ENCODE measurements at places on chromosomes 5 and 9.

GRCh38 chr5:168908207-168908606, 329.0 kb upstream of the PANK3 start:
- DNase-seq = no peak

DNA sequence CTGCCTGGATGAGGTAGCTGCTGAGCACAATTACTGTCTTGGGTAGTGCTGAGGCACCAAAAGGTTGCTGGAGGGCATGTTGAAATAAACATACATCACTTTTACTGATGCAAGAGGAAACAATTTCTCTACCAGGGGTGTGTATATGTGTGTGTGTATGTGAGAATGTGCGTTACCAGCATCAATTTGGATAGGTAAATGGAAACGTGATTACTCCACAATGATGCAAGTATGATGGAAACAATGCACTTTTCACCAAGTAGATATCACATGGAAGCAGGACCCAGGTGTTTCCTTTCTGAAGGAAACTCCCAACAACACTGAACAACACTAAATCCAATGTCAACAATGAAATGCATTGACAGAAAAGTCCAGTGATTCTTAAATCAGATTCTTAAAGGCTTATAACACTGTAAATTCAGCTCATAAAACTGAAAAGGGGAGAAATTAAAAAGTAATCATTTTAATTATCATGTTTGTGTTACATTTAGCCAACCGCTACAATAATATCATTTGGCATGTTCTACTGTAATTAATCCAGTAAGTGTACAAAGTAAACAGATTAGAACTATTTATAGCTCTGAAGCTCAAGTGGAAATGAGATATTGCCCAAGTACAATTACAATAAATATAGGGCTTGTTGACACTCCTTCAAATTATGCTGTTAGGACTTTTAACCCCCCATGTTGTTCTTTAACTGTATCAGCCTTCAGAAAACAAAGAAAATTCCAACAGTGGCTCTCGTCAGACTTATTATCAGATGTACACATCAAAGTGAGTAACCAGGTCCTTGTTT, 25.3 kb downstream of the YIPF5 start:
- DNase-seq = no peak

DNA sequence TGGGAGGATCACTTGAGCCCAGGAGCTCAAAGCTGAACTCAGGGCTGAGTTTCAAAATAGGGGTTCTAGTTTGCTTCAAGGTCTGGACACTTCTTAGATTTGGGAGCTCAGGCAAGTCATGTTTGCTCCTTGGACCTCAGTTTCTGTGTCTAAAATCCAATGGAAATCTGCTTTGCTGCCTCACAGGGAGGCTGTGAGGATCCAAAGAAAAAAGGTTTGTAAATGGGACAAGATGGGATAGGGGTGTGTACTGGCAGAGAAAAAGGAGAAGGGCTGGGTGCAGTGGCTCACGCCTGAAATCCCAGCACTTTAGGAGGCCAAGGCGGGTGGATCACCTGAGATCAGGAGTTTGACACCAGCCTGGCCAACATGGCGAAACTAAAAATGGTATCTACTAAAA, 39.6 kb upstream of the SH3PXD2B start:
- no peak for DNase-seq

- DNase-seq = no peak
Measured at GRCh38 chr5:141421489-141421855, 621 bp downstream of the PCDHGA11 start.

DNA sequence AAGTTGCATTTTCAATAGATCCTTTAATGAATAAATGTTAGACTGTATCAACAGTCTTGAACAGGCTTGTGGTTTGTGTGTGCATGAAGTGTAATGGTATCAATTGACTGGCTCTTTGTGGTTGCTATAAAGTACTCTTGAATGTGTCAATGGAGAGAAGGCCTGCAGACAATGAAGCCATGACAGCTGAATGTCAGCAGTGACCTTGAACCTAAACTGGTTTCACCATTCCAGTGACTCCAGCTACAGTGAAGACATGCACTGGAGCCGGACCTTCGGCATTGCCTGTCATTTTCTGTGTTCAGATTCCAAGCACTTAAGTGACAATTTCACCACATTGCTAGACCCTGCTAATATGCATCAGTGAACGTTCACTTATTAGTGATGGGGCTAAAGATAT, 276.0 kb upstream of the TMEM161B start:
- DNase-seq = no peak

DNA sequence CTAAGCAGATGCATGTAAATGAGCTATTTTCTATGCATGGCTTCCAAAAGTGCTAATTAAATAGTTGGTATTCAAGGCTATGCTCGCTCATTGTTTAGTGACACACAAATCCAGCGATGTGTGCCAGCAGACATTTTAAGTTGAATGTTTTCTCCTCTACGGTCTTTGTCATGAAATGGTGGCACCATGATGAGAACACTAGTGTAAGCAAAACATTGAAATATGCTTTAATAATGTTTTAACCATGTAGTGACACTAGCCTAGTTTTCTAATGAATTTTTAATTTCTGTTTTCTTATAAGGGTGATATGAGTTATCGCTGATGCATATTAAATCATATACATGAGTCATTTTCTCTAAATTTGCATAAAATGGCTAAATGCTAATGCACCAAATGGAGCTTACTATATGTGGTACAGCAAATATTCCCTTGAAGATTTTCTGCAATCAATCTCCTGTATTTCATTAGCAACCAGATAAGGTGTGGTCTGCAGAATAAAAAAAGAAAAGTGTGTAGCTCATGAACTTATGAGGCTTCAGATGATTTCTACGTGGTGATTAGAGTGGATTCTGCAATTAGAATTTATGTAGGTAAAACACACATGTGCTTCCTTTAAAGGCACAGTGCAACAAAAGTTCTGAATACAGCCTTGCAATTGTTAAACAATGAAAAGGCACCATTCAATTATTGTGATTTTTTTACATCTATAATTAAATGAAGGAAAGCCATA, 226.6 kb downstream of the MEF2C start:
- no peak for DNase-seq

GRCh38 chr9:69279084-69279731, 45.8 kb upstream of the ENTREP1 start:
- DNase-seq = no peak

DNA sequence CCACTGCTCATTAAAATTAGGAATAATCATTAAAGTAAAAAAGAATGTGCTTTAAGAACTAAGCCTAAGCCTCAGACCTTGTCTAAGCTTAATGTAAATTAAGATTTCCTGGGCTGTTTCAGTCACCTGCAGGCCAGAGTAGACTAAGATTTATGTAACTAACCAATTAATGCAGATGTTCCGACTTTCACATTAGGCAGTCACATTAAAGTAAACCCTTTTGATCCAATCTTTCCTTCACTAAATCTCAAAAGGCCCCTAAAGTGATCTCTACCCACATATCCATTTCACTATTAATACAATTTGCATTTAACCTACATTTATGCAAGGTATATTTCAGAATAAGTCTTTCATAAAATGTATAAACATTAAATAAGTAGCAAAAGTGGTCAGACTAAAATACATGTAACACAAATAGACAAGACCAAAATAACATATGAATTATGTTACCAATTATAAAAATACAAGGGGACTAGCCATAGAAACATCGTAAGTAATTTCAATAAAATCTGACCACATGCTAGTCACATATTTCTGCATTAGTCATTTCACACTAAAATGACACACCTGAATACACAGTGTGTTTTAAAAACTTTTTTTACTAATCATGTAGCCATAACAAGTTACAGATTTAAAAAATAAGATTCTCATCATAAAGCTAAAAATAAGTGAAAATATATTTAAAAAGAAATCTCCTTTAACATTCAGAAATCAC, 7.7 kb downstream of the NR3C1 start:
- no peak for DNase-seq

DNA sequence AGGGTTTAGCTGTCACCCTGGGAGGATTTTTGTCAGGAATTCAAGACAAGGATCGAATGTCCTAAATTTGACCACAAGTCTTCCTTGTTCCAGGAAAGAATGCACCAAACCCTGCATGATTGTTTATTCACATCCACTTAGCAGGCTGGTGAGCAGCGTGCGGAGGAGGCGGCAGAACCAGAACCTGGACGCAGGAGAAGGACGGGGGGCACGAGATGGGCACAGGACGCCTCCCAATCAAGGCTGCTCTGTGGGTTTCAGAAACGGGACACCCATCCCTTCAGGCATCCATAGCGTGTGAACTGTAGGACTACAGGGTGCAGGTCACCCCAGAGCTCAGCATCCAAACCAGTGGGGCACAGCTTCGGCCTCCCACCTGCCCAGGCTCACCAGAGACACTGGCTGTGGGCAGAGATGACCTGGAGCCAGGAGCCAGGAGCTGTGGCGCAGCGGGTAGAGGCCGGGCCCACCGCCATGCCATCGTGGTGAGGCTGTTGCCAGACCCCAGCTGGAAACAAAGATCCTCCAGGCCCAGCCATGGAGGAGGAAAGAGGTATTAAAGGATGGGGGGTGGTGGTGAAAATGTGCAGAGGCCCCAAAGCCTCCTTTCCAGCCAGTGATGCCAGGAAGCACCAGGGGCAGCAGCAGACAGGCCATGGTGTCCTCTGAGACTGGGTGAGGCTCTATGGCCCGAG, 32.3 kb upstream of the ADAMTS2 start:
- DNase-seq = no peak

DNA sequence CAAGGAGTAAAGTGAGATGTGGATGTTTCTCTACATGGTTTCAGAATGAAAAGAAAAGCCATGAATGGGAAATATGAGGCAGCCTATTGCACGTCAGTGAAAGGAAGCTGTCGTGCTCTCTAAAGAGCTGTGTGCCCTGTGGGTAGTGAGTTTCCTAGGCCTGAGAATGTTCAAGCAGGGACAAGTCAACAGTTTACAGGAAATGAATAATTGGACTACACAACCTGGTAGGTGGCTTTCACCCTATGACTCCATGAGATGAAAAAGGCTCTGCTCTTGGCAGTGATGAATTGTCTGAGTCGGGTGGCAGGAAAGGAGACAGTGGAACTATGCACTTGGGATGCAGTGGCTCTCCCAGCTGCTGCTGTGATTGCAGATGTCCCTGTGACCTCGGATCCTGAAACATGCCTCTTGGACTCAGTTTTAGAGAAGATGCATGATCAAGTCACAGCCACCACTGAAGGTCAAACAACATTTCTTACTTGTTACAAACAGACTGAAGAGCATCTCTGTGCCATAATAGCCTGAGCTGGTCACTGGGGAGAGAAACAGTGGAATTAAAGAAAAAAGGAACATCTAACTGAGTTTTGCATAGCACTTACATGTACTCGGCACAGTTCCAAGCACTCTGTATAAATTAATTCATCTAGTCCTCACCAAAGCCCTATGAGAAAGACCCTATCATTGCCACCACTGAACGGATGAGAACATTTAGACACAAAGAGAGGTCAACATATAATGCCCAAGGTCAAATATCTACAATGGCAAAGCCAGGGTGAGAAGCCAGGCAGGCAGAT, 293.7 kb downstream of the SPOCK1 start:
- no peak for DNase-seq

GRCh38 chr5:5420251-5420650, 2.2 kb upstream of the ICE1 start:
- DNase-seq = no peak

GRCh38 chr5:25568989-25569625, 924.3 kb upstream of the CDH10 start:
- DNase-seq = no peak

DNA sequence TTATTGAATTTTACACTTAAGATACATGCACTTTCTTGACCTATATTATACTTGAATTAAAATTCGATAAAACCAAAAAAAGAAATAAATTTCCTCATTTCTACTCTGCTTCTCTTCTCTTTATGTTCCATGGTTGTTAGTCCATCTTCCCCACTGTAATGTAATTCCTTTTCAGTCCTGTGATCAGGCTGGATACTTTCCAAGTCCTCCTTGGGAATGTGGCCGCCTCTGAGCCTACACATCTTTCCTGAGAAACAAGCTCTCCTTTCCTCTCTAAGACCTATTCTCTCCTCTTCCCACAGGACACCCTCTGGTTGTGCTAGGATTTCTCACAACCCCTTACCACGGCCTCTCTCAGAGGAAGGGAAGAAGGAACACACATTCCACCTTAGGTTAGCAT, 285.1 kb downstream of the DNAH5 start:
- DNase-seq = no peak

DNA sequence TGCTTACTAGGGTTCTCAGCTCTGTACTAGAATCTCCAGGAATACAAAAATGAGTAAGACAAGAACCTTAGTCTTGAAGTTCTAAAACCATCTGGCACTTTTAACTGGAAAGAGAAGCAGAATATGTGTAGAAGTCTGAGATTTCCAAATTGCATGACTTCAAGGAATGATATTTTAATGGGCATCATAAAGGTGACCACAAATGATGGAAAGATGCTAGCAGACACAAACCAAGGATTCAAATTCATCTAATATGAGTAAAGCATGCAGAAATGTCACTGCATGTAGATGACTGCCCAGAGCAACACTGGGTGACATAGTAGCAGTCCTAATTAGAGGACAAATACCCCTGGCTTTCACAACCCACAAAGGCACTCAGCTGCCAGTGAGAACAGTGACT, 117.2 kb downstream of the RPS23 start:
- no peak for DNase-seq

DNA sequence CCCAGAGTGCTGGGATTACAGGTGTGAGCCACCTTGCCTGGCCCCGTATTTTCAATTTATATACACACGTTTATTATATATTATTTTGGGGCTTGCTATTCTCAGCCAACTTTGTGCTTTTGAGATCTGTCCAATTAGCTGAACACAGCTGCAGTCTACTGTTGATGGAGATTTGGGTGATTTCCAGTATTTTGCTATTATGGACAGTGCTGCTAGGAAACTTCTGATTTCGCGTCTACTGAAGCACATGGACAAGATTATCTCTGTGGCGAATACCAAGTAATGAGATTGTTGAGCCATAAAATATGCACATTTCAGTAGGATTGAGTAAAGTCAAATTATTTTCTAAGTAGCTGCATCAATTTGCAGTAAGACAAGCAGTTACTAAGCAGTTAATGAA, 1731.2 kb upstream of the CDH6 start:
- DNase-seq = no peak

DNA sequence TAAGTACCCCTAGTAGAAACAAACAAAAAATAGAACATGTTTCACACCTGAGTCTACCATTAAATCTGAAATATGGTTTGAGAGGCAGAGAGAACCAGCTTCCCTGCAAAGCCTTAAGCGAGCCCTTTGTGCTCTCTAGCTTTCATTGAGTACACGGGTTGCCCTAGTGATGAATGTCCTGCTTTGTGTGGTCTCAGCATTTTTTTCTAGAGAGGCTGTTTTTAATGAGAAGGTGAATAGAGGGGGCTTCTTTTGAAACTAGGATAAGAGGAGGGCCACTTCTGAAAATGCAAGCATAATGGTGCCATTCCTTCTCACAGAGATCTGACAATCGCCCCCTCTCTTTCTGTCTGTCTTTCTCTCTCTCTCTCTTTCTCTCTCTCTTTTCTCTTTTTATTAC, 131.3 kb downstream of the MACIR start:
- DNase-seq = no peak

GRCh38 chr5:178338750-178339144, 106.1 kb upstream of the PHYKPL start:
- DNase-seq = no peak

DNA sequence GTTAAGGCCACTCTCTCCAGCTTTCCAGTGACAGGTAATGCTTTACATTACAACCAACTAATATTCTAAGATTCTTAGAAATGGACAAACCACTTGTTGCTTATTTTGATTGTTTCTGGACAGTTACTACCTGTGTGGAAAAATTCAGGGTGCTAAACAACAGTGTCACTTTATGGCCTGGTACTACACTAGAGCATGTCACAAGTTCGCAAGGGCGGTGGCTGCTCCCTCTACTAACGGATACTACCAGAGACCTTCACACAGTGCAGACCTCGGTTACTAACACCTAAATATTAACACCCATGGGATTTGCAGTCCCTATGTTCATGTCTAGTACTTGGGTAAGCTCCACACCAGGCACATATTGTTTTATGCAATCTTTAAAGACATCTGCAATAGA, 13.4 kb downstream of the HMGXB3 start:
- no peak for DNase-seq

Data from NT2/D1 (cell line).